M059J (cell line): ENCODE measurements at places on chromosomes 6 and 20.
A peak's percentile ranks its signal among the peaks of the same experiment; 100 is the strongest.

DNA sequence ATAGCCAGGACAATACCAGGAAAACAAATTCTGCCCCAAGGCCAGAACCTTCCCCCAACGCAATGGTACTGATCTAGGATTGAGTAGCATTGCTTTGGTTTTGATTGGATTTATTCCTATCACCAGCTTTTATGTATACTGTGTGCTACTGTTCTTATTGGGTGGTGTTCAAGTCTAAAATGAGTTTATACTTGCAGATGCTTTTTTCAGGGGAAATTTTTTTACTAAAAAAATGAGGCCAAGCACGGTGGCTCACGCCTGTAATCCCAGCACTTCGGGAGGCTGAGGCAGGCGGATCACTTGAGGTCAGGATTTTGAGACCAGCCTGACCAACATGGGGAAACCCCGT lies 116.8 kb downstream of the ZMYND8 start:
- DNase-seq = no peak

DNA sequence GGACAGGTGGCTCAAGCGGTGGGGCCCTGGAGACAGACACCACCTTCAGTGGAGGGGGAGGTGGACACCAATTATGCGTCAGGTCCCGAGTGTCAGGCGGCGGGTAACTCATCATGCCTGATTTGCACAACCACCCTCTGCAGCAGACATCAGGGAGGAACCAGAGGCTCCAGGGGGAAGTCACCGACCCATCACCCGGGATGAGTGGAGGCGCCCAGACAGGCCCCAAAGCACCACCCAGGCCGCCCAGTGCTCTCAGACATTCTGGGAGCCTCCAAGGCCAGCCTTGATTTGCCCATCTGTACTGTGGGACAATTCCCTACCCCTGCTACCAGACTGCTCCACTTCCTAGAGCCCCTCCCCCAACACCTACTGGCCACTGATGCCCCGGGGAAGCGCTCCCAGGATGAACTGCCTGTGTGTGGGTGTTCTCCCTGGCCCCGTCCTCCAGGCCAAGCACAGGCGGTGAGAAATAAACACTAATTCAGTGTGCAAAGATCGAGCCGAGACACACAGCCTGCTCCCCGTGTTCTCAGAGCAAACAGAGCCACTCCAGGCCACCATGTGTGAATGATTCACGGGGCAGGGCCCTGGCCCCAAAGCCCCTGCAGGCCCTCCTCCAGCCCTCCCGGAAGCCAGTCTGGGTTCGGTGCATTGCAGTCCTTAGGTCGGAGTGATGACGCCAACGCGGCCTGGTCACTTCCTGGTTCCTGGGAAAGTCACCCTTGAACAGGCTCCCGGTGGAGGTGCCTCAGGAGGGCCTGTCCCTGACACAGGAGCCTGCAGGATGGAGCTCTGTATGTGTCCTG lies 107.2 kb downstream of the ASXL1 start:
- DNase-seq = no peak

DNA sequence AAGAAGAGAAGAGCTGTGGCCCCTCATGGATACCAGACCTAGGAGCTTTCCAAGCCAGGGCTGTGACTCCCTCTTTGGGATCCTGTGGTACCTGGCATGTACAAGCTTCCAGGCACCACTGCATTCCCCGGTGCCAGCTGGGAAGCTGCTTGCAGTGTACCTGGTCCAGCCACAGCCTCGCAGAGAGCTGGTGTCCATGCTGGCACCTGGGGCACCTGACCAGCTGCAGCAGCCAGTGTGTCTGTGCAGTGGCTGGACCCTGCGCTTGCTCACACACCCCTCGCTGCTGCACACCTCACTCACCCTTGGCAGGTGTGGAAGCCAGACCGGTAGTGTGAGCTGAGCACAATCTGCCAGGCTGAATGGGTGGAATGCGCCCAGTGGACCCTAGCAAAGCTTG lies 190.9 kb upstream of the MAN1A1 start:
- no peak for DNase-seq

DNA sequence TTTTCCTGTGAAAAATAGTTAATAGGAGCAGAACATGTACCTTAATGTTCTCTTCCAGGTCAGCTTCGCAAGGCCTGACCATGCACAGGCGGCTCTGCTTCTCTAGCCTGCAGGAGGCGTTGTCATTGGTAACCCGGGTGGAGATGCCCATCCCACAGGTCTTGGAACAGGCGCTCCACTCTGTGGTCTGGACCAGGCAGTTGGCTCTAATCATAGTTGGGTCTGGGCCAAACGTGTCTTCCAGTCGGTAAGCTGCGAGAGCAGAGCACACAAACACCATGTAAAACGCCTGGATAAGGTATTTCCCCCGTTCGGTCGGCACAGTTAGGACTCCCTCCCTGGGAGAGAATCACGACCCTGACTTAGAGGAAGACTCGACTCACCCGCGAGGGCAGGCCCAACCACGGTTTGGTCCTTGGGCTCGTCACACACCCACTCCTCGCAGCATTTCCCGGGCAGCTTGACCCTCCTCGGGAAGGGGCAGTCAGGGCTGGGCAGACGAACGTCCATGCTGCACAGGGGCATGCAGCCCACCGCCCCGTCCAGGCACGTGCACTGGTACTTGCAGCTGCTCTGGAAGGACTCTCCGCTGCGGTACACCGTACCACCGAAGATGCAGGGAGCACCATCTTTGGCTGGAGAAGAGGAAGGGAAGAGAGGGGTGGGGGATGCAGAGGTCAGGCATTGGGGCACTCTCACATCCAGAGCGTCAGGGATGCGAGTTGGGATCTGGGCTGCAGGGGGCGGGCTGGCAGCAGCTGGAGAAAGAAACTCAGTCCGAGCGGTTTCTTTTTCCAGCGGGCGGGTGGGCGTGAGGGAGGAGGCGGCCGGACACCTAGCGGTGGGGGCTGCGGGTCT lies 1.0 kb downstream of the CCN2 start:
- DNase-seq = peak; percentile 97

DNA sequence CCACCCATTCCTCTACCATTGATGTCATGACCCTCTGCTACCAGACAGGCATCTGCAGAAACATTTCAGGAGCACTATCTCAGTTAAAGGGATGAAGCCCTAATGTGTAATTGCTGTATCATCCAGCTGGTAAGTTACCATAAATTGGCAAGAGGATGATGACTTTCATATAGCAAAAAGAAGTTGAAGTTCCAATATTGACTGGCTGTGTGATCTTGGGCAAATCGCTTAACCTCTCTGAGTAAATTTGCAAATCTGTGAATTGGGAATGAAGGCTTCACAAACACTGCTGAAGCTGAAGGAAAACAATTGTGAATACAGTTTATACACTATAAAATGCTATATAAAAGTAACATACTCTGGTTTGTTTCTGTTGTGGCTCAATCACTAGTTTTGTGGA lies 89.5 kb upstream of the PHACTR1 start:
- no peak for DNase-seq

- DNase-seq = peak; percentile 34
These were observed 23.9 kb downstream of the SUN5 start for GRCh38 chr20:32980131-32980941.

- no peak for DNase-seq
These were observed 149.9 kb upstream of the QKI start for GRCh38 chr6:163264662-163265035.

DNA sequence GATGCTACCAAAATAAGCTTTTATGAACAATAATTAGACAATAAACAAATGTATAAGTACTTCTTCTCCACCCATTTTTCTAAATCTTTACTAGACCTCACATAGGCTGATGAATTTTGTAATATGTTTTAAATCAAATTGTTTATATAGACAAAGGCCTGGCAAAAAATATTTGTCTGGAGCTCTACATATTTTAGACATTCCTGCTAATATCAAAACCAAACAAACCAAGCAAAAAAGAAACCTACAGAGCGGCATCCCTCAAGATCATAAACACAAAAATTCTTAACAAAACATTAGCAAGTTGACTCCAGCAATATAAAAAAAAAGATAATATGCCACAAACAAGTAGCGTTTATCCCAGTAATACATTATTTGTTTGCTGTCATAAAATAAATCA lies 87.2 kb downstream of the ADAT2 start:
- DNase-seq = no peak

- DNase-seq = no peak
These were observed 26.9 kb upstream of the STX11 start for GRCh38 chr6:144123421-144123820.

DNA sequence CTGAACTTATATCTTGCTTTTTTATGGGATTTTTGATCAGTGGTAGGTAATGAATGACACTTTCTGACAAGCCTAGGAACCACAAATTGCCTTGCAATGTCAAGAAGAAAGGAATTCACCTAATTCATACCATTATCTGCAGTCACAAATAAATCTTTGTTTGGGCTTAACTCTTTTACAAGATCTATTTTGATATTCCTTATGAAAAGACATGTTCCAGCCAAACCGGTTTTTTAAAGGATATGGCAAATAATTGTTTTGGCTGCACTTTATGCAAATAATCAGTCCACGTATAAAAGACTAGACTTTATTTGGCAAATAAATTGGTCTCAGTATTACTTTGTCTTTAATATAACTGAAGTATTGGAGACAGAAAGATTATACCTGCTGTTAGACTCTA lies 771.7 kb upstream of the ADGRB3 start:
- DNase-seq = peak; percentile 65

DNA sequence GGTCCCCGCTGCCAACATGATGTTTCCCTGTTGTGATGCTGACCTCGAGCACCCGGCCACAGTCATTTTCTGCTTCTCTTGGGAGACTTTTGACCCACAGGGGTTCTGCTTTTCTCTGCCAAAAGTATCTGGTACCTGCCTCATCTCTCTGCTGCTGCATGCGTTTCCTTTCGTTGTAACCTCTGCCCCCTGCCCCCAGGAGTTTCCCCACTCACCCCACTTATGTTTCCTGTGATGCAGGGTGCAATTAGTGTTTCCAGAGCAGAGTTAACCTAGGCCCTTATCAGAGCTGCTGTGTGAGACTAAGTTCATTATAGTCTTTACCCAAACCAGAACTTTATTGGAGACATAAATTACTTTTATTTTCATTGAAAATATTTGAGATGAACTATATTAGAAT lies 65.2 kb upstream of the EDN3 start:
- DNase-seq = no peak

DNA sequence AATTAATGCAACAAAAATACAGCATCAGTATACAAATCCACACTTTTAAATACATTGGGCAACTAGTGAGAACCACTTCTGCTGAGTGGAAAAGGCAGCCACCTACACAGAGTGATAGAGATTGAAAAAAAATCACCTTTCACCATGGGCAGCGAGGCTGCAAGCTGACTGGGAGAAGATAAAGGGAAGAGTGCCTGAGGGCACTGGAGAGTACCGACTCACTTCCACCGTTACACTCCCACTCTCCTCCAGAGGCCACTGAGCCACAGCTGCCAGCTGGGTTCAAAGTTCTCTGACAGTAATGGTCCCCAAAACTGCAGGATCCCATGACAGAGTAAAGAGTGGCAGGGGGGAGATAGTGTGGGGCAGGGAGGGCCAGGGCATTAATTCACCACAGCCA lies 24.1 kb downstream of the PXT1 start:
- peak; percentile 65 for DNase-seq

DNA sequence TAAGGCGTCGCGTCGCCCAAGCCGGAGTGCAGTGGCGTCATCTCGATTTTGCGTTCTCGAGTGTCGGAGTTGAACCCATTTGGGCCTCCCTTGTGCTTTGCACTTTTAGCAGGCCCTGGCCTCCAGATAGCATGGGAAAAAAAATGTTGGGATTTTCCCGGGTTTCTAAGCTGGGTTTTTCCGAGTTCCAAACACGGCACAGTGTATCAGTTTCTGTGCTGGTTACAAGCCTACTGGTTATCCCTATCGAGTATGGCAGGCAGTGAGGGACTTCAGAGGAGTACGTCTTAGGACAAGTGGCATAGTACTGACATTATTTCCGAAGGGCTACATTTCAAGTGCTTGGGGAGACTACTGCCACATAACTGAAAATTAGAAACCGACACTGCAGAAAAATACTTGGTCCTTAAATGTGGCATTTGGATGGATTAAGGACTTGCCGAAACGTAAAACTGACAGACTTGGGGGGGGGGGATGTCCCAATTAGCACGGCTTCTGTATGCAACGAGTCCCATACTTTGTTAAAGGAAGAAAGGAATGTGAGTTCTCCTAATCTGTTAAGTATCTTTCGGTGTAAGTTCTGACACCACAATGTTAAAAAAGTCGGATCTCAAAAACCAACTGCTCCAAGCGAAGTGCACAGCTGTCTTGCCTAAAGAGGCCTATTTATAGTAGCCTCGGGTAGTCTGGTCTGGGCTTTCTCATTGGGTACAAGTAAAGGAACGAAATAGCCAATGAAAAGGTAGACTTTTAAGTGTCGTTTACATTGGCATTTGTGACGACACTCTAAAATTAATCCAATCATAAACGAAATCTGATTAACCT lies 70.2 kb downstream of the HFE start:
- DNase-seq = peak; percentile 99

DNA sequence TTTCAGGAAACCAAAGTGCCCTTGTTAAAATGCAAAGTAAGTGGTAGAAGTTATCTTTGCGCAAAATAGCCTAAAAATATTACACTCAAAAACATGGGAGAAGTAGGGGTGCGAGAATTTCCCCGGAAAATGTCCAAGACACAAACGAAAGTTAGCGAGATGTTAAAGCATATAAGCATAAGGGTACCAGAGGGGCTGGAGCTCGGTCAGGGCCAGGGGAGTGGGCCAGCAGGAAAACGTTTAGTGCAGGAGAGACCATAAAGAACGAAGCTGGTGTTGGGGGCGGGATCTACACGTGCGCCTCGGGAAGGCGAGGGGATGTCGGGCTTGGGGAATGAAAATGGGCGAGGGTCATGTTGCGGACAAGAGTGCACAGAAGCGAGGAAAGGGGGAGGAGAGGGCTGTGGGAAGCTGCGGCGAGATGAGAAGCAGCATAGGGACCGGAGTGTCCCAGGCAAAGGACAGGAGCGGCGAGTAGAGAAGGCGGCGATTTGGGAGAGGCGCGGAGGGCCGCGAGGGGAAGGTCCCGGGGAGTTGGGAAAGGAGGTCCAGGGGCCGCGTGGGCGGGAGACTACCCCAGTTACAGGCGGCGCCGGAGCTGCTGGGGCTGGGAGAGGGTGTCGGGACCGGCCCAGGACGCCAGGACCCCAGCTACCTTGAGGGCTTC lies 600 bp downstream of the XPO5 start:
- peak; percentile 45 for DNase-seq
